Glomerular endothelial cell (primary cell): ENCODE measurements at places on chromosomes 2 and 18. TPM values are rescaled to one million over a fixed set of nuclear protein-coding genes. Genes with fewer than 3 reads are reported as not detected.

CCDC148 gene
- total RNA-seq = 0.35 and 1.2 TPM in 2 replicates

KIF1A gene
- total RNA-seq = 0.97 and 1.2 TPM in 2 replicates

LHCGR gene
- total RNA-seq = 0.70 TPM in 1 of 2 replicates, not detected in the other

ZSWIM2 gene
- 0.12 TPM in 1 of 2 replicates, not detected in the other for total RNA-seq

NDC80 gene
- total RNA-seq = 6.4 and 9.0 TPM in 2 replicates

IL1A gene
- 3.9 and 4.5 TPM in 2 replicates for total RNA-seq

- DNase-seq = no peak
These were observed 52.3 kb downstream of the BAZ2B start for GRCh38 chr2:159564081-159564480.

GRCh38 chr18:23824240-23824639, 135.0 kb downstream of the LAMA3 start:
- no peak for DNase-seq

DNA sequence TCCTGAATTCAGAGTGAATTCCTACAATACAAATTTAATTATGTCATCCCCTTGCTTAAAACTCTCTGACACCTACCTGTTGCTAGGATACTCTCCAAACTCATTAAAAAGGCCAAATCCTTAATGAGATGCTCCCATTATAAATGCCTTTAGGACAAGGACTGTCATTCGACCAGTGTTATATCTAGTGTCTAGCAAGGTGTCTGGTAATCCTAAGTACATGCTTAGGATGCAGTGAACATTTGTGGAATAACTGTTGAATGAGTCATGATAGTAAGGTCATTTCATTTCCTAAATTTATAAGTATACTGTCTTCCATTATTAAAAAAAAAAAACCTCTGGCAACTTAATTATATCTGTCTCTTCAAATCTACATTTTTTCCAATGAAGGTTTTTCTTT, 588.9 kb upstream of the NRXN1 start:
- DNase-seq = peak; percentile 10

GRCh38 chr2:39913648-39914461, 134.8 kb upstream of the THUMPD2 start:
- peak; percentile 36 for DNase-seq

GRCh38 chr2:42317486-42317885, 43.5 kb downstream of the COX7A2L start:
- no peak for DNase-seq

GRCh38 chr18:46892842-46893241, 24.5 kb downstream of the PIAS2 start:
- DNase-seq = no peak

DNA sequence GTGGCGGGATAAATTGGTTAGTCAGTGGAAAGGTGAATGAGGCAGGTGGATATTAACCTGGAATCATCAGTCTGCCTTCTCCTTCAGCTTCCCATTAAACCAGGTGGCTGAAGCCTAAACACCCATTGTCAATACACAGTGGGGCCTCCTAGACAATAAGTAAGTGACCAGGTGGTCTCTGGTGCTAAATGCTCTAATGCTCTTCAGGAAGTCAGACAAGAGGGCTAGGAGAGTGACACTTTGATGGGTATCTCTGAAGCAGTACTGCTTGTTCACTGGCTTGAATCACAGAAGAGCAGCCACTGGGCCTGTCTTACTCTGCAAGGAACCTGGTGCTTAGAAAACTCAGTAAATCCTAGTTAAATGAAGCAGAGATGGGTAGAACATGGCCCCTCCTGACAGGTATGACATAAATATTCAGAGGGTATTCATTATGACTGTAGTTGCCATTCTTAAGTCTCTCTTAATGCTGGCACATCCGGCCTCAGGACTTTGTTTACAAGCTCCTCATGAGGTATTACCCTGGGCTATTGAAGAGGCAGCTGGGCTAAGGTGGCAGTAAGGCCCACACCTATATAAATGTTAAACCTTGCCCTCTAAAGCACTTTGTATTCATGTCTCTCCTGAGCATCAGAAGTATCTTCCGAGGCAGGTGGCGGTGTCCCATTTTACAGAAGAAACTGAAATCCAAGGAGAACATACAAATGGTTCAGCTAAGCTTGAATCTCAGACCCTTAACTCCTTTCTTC, 104.9 kb downstream of the NCK2 start:
- no peak for DNase-seq

- DNase-seq = no peak
These were observed 50.8 kb downstream of the TRIB2 start for GRCh38 chr2:12767541-12767940.

- peak; percentile 50 for DNase-seq
These were observed 5.3 kb upstream of the GDF7 start for GRCh38 chr2:20661421-20662307.
